ENCODE measurements at places on chromosomes 5 and 9.

- no peak for DNase-seq
These were observed 146.7 kb downstream of the CCDC192 start for GRCh38 chr5:127849891-127850290.

- DNase-seq = no peak
These were observed 362.3 kb upstream of the KIF2A start for GRCh38 chr5:61943713-61944112.

GRCh38 chr5:107576736-107577393 lies 93.9 kb downstream of the EFNA5 start:
- DNase-seq = peak; percentile 28

DNA sequence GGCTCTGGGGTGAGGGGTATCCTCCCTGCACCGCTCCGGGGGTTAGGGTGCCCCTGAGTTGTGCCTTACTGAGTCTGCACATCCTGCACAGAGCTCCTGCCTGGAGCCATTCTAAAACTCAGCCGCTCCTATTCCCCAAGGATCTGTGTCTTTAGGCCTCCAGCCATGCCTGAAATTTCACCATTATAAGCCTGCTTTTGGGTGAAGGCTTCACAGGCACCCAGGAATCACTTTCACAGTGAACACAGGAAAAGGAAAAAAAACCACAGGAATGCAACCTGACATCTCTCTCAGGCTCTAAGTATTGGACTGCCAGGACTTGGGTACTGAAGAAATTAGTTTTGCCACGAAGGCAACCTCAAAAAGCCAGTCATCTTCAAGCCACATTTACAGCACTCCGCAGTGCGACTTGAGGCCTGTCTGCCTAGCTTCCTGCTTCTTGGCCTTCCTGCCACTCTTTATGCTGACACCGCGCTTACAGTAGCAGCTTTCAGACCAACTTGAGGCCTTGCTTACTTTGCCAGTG lies 30.9 kb downstream of the GALNT10 start:
- DNase-seq = peak; percentile 97

DNA sequence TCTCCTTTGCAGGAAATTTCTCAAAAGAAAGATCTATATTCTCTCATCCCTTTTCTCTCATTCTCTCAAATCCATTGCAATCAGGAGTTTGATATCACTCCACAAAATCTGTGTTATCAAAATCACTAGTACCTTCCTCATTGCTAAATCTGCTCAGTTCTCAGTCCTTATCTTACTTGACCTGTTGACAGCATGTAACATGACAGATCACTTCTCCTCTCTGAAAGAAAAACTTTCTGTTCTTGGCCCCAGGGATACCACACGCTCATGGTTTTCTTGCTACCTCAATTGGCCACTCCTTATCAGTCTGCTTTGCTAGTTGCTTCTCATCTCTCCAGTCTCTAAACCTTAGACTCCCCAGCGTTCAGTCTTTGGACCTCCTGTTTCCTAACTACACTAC lies 22.1 kb downstream of the SRP19 start:
- no peak for DNase-seq

DNA sequence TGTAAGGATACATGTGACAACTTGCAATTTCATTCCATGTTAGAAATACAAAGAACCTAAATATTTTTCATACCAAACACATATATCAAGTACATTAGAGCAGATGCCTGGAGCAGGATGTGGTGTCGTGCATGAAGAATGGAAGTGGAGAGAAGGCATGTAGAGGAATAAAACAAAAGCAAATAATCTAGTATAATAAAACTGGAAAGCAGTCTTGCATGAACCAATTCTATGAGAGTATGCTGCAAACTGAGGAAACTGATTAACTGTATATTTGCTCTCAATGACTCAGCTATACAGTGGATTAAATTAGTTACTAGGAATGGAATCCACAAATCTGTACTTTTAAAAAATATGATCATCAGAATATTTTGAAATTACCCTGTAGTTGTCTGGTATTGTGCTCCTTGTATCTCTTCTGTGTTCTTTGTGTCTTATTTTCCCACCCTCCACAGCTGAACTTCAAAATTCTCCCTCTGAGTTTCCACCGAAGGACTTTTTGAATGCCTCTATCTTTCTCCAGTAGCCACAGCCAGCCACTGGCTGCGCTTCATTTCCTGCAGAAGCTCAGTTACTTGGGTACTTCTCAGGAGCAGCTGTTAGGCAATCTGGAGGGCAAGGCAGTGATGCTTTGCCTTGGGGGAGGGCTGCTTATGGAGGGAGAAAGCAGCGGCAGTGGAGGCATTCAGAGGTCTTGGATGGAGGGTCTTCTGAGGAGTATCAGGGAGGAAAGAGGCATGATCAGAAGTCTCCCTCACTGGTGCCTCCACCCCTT lies 608.0 kb downstream of the BRINP1 start:
- DNase-seq = peak; percentile 72

GRCh38 chr5:98771382-98772109 lies 1.9 kb upstream of the RGMB start:
- peak; percentile 89 for DNase-seq

GRCh38 chr9:38249587-38250210 lies 142.8 kb upstream of the ALDH1B1 start:
- no peak for DNase-seq

- peak; percentile 23 for DNase-seq
These were observed 134.5 kb downstream of the NFIB start for GRCh38 chr9:14179449-14179848.

DNA sequence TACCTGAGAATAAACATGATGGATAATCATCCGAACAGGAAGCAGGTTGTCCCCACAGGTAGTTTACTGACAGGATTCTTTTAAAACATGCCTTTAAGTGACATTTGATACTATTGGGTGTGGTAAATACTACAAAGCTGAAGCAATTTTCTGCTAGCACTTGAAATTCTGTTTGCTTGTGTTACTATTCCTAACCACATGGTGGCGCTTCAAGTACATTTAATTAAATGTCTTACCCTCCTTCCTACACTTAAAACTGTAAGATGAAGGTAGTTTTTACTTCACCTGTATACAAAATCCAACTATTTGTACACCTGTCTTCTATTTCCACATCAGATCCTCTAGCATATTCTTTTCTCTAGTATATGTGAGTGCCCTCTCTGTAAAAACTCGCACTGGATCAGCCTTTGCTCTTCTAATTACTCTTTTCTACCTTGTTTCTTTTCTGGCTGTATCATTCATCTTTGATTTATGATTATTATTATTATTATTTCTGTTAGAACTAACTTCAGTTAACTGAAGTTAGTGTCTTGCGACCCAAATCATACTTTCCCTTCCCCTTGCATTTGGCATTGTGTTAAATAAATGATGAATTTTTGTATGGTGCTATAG lies 18.4 kb downstream of the SLC25A46 start:
- peak; percentile 58 for DNase-seq

DNA sequence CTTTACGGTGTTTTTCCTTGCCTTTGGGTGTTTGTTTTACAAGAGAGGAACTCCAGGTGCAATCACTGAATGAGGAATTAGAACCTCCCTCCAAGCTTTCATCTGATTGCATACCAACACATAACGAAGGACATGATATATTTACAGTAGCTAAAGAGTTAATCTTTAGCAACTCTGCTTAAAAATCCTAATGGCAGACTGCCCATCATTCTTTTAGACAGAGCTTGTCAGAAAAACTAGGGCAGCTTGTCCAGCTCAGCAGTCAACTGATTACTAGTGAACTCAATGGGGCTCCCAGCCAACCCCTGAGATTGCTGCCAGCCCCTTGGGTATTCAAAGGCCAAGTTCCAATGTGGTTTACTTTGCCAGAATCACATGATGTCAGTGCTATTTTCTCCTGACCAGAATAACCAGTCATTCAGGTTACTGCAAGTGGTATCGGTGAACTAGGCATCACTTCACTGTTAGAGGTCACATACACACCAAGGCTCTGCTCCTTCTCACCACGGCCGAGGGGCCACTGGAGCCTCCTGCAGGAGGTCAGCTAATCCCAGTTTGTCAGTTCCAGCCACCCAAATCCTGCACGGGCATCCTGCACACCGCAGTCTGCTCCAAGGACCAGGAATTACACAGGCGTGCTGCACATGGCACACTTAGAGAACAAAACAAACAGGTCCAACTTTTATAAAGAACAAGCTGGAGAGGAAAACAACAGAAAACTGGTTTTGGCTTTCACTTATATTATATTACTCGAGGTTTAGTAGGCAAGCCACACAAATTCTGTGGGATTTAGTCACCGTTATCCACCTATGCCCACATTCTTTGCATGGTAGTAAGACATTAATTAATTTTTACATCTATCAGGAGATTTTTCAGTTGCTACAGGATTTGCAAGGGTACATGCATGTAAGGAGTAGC lies 62.5 kb downstream of the NFIB start:
- peak; percentile 96 for DNase-seq

DNA sequence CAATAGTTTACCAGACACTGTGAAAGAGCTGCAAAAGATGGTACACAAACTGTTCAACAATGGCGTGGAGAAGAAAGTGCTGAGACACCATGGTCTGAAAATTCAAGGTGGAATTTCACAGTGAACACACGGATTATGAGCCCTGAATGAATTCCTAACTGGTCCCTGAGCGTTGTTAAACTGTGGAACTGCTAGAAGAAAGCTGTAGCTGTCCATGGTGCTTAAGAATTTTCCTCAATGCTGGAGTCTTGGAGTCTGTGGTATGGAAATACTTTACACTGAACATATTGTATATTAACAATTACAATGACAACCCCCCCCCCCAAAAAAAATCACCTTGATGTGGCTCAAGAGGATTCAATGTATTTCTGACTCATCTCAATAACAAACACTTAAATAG lies 68.5 kb downstream of the SLC24A2 start:
- peak; percentile 33 for DNase-seq

GRCh38 chr5:128579639-128580038 lies 41.6 kb upstream of the FBN2 start:
- DNase-seq = no peak

- DNase-seq = peak; percentile 94
These were observed 17.1 kb downstream of the SCAI start for GRCh38 chr9:125126019-125126746.

DNA sequence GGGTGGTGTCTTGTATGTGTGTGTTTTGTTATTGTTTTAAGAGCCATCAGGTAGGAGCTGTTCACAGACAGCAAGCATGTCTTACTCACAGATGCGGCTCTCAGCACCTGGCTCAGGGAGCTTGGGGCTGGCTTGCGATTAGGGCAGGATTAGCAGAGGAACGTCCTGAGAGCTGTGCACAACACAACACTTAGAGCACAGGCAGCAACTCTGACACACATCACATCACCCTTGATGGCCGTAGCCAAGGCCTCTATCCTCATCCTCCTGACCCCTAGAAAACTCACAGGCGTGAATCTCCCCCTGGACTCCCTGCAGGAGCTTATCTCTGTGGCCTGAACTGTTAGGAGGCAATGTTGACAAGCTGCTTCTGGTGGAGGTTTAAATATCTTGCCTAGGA lies 7.1 kb upstream of the IL17B start:
- DNase-seq = no peak
